ENCODE measurements at places on chromosomes 11 and 22.

GRCh38 chr22:20975541-20976290 lies 6.4 kb upstream of the LZTR1 start:
- no peak for DNase-seq

DNA sequence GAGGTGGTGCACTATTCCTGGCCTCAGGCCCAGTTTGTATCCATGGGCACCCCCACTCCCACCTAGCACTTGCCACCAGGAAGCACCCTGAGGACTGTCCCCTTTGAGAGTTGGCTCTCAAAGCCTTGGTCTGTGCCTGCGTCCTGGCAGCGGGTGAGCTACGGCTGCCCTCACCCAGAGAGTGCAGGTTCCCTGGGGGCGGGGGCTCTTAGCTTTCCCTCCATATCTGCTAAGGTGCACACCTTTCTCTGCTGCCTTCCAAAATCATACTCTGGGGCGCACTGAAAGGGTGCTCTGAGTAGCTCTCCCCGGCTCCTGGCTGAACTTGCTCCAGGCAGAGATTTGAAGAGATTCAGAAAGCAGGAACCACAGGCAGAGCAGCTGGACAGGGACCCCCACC lies 7.1 kb downstream of the KCNQ1 start:
- no peak for DNase-seq

- DNase-seq: no peak
These were observed 32.5 kb upstream of the ZBTB44 start for GRCh38 chr11:130347261-130347660.

DNA sequence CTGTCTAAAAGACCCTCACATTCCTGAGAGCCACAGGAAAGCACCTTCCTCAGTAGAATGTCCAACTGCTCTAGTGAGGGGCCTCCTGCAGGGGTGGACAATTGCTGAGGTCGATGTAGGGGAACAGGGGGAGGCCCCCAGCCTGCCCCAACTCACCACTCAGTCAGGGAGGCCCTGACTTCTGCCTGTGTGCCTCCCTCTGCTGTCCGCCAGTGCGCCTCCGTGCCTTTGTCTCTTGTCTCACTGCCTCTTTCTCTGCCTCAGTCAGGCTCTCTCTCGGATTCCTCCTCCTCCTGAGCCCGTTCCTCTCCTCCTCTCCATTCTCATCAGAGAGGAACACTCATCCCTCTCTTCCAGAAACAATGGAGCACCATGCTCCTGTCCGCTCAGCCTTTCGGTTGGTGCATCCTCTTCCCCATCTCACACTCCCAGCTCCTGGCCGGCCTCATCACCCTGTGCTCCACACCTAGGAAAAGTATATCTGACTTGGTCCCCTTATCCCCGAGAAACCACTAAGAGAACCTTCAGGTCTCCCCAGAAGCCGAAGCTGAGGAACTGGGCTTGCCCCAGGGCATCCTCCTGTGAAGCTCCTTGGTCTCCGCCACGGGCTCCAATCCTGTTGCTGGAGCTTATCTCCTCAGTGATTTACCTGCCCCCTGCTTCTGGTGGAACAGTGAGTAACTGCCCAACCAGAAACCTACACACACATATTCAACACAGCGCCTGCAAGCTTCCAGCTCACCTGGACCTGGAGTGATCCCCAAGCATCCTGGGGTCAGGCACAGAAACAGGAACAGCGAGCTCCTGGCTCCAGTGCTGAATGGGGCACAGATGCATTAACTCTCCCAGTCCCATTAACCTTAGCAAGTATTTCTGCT lies 2.3 kb downstream of the B3GAT1 start:
- no peak for DNase-seq

DNA sequence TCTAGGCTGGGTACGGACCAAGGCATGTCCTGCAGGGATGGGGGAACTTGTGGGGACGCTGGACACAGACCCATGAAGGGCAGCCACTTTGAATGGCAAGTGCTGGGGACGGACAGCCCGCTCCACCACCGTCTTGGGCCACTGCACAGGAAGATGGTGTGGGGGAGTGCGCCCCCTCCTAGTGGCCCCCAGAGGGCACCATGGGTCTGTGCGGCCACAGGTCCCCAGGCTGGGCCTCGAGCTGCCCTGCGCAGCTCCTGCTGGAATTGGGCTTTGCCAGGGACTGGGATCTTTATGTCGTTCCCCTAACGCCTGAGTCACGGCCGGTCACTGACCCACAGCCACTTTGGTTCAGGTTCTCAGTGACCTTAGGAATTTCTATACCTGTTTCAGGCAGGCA lies 44.4 kb downstream of the NAT10 start:
- DNase-seq: no peak

GRCh38 chr11:69919659-69920344 lies 100.6 kb upstream of the FGF3 start:
- DNase-seq: no peak

- DNase-seq: no peak
These were observed 24.1 kb downstream of the PTDSS2 start for GRCh38 chr11:473962-474785.

DNA sequence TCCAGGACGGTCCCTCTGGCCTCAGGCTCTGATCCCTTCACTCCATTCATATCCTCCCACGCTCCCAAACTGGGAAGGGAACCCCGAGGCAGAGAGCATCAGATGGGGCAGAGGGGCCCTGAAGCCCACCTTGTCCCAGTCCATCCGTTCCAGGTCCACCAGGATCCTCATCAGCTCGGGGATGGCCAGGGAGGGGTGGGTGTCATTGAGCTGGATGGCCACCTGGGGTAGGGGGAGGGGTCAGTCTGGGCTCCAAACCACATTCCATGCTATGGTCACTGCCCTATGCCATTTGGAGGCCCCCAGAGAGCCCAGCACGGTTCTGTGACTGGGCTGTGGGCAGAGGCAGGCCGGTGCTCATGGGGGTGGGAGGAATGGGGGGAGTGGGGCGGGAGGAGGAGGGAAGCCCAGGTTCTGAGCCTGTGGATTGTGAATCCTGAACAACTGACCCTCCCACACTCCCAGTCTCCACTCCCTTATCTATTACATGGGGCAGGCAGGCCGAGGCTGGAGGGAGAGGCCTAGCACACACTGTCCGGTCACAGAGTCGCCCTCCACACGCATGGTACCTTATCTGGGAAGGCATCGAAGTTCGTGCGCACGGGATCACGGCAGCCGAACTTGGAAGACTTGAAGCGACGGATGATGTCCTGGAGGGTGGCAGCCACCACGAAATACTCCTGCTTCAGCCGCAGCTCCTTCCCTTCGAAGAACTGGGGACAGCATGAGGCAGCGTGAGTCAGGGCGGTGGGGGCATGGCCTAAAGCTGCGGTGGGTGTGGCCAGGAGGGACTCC lies 5.5 kb downstream of the PYGM start:
- DNase-seq: no peak

DNA sequence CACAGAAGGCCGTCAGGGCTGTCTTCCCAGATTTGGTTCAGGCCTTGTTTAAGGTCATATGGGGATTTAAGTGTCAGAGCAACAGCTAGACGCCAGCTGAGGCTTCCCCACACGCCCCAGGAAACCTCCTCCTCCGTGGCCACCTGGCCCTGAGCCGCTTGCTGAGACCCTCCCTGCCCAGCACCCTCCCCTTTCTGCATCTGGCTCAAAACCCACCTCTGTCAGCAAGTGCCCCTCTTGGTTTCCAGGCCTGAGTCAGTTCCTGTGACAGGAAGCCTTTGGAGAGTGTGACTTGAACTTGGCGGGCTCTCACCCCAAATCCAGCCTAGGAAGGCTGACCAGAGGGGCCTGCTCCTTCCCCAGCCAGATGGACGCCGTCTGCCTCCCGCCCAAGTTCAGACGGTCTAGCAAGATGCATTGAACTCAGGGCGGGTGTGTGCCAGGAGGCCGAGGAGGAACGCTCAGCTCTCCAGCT lies 561 bp downstream of the FXYD2 start:
- no peak for DNase-seq

DNA sequence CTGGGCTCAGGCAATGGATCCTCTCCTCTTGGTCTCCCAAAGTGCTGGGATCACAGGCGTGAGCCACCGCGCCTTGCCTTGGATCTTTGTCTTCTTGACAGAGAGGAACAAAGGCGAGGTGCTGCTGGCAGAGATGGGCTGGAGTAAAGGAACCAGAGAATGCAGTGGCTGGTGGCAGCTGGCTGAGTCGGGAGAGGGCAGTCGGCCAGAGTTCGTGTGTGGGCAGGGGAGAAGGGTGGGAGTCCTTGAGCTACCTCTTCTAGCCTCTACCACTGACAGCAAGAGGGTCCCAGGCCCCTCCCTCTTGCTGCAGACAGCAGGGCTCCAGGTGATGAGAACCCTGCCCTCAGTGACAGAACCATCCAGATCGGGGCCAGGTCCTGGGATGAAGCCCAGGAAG lies 86.2 kb upstream of the LINC01488 start:
- no peak for DNase-seq

GRCh38 chr11:16841481-16841880 lies 103.0 kb downstream of the C11orf58 start:
- DNase-seq: no peak

GRCh38 chr11:60363542-60364470 lies 14.5 kb upstream of the MS4A7 start:
- peak; percentile 10 for DNase-seq

DNA sequence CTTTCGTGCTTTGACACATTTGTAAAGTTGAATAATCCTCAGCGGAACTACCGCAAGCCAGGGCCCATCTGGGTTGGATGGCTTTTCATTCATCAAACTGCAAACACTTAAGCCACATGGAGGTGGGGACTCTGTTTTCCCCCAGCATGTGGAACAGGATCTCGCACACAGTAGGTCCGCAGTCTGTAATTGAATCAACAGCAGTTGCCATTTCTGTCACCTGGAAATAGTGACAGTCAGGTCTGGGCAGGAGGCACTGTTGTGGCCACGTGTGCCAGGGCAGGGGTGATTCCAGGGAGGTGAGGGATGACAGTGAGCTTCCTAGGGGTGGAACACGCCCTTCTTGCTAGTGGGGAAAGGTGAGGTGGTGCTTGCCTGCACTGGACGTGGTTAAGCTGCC lies 50.7 kb upstream of the ANO1 start:
- no peak for DNase-seq

GRCh38 chr11:33375688-33376311 lies 118.6 kb downstream of the HIPK3 start:
- no peak for DNase-seq

DNA sequence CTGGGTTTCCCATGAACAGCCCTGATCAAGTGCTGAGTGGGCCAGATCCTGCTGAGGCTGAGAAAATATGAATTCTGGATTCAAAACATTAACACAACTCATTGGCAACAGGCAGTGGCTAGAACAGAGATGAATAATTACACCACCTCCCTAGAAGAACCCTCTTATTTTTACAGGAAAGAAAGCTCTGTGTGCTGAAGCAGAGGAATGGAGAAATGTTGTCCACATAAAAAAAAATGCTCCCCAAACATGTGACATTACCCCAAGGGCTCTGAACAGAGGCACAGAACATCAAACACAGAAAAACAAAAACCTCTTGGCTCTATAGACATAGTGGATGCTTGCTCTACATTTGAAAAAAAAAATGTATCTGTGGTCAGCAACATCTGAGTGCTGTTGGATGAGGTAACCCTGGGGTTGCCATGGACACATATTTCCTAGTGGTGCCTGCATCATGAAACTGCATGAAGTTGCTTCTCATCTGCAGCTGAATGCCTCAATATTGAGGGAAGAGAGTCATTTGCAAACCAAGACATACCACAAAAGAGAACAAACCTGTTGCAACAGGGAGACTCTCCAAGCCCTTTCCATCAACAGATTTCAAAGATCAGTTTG lies 98.8 kb downstream of the SNX19 start:
- no peak for DNase-seq

DNA sequence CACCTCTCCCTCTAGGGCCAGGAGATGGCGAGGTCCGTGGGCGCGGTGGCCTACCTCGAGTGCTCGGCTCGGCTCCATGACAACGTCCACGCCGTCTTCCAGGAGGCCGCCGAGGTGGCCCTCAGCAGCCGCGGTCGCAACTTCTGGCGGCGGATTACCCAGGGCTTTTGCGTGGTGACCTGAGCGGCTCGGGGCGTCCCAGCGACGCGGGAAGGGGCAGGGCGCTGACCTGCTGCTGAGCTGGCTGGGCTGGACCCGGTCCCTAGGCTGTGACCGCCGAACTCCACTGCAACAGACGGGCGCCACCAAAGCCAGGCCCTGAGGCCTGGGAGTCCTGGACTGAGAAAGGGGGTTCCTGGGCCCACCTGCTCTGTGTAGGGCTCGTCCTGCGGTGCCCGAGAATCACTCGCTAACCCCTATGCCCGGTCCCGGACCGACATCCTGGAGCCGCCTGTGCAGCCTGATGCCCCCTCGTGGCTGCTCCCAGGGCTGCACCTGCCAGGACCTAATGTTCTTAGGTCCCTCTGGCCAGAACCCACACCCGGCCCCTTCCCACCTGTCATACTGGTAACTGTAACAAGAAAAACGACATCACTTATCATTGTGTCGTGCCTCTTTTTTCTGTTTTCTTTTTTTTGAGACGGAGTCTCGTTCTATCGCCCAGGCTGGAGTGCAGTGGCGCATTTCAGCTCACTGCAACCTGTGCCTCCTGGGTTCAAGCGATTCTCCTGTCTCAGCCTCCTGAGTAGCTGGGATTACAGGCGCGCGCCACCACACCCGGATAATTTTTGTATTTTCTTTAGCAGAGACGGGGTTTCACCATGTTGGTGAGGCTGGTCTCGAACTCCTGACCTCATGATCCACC lies 15.0 kb downstream of the RHOD start:
- DNase-seq: peak; percentile 35

DNA sequence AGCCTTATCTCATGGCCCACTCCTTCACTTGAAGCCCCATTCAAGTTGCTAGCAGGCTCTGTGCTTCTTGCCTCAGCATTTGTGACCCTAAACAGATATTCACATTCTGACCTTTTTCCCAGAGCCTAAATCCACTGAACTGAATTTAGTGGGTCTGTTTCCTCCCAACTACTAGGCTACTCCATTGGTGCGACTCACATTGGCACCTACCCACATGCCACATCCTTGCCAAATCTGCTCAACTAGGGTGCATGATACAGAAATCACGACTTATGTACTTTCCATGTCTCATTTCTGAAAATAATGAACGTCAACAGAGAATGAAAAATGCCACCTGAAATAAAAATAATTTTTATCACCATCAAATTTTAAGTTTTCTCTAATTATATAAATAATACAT lies 8.4 kb upstream of the MMP12 start:
- DNase-seq: no peak

DNA sequence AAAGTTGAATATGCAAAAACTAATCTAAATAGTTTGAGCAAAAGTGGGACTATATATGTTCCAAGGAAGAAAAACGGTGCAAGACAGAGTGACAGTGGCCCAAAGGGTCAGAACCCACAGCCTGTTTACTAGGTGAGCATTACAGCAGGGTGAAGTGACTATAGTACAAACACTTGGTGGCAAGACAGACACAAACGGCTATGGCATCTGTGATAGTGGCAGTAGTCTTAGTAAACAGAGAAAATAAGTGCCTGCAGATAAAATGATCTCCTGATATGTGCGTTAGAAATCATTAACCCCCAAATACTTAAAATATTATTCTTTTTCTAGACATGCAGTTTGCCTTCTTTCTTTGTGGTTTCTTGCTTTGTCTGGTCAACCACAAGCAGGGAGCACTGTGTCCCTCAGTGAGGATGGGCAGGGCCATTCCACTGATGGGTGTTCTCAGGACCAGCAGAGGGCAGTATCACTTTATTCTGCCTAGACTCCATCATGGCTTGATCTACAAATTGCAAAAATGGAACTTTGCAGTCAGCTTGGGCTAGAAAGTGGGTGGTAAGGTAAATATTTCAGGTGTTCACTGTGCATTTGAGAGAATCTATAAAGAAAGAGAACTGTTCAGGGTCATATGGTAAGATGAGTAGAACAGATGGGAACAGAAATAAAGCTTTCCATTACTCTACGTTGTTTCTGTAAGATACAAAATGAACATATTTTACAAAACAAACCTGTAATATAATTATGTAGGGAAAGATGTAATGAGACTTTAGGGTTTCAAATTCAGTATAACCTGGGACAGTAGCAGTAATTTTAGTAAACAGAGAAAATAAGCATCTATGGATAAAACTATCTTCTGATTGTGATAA lies 198.2 kb downstream of the SWAP70 start:
- no peak for DNase-seq
